Germinal center (tissue), 1 donor: ENCODE measurements at places on chromosomes 5 and 9.
A peak's percentile ranks its signal among the peaks of the same experiment; 100 is the strongest.

DNA sequence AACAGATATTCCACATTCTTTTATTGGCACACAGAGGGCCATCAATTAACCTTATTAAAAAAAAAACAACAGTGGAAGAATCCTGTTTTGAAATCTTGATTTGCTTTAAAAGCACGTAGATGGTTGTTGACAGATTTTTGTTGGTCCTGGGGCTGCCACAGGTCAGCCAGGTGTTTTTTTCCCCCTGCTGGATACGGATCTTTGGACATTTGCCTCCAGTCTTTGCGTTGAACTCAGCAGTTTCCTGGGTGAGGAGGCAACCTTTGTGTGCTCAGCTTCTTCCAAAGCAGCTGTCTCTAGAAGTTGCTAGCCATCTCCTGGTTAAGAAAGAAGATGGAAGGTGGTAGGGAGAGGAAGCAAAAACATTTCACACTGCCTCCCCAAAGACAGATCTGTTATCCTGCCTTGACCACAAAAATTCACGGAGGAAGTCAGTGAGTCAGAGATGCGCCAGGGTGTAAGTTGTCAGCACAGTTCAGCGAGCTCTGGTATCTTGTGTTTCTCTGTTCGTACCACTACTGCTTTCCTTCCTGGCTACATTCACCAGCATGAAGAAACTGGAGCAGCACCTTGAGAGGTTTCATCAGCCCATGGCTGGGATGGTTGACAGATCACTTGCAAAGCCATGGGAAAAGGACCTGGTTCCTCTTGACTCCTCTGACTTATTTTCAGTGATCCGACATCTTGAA, 207.3 kb downstream of the ARHGAP26 start:
- DNase-seq: no peak

- DNase-seq: no peak
Measured at GRCh38 chr9:80648336-80648735, 1041.0 kb downstream of the TLE1 start.

DNA sequence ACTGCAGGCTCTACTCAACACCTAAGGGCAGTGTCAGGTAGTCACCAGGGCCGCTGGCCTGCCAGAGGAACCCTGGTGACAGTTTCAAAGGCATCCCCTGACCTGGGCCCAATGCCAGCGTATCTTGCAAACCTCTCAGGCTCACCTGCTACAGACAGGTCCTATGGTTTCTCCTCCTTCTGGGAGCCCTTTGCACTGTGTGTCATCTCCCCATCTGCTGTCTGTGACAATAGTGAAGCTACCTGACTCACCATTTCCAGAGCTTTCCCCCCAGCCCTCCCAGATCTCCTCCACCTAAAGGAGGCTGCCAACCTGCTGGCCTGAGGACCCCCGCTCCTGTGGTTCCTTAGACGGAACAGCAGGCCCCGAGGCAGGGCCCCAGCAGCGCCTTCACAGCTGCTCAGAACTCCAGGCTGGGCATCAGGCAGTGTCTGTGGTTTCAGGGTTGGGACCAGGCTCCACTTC, 203.1 kb downstream of the FSTL4 start:
- DNase-seq: no peak

DNA sequence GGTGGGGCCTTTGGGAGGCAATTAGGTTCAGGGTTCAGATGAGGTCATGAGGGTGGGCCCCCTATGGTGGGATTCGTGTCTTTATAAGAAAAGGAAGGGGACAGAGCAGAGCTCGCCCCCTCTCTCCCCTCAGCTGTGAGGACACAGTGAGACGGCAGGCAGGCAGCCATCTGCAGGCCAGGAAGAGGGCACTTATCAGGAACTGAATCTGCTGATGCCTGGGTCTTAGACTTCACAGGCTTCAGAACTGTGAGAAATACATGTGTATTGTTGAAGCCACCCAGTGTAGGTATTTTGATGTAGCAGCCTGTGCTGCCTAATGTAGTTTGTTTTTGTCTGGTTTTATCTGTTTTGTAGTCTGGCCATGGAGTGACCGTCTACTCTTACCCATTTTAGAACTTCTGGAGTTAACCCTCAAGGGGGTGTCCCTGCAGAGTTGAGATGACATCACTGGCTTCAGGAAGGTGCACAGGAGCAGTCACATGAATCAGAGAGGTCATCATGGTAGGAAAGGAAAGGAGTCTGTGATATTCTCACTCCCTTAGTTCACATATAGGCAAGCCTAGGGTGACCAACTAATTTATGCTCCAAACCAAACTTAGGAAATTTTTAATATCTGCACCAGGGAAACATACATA, 71.0 kb downstream of the LRRC70 start:
- DNase-seq: no peak

DNA sequence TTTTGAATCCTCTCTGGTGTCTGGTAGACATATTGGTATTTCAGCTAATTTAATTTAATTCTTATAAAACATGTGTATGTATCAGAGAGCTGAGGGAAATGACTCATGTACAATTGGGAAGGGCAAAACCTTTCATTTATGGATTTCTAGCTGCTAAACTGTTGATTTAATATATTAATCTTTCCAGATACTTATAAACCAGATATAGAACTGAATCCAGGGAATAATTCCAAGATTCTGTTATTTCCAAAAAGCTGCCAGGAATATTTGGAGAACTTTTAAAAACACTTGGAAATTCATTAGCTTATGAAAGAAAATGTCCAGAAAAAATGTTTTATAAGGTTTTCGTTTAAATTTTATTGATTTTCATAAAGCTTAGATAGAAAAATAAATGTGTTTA, 295.5 kb downstream of the YTHDC2 start:
- no peak for DNase-seq

DNA sequence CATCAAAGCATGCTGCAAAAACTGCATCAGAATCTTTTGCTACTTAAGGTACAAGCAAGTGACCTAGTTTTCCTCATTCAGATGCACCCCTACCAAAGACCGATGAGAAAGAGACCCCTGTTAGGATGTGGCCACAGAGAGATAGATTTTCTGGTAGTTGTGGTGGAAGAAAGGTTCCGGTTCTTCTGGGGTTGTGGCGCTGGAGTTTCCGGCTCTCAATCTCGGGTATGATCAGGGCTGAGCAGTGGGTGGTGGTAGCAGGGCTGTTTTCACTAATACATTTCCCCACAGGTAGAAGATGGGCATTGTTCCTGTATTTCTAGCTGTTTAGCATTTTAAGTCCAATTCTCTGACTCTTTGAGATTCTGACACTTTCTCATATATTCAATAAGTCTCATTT, 58.4 kb downstream of the PCSK1 start:
- no peak for DNase-seq

GRCh38 chr5:149161850-149162249, 20.6 kb downstream of the ABLIM3 start:
- DNase-seq: no peak

DNA sequence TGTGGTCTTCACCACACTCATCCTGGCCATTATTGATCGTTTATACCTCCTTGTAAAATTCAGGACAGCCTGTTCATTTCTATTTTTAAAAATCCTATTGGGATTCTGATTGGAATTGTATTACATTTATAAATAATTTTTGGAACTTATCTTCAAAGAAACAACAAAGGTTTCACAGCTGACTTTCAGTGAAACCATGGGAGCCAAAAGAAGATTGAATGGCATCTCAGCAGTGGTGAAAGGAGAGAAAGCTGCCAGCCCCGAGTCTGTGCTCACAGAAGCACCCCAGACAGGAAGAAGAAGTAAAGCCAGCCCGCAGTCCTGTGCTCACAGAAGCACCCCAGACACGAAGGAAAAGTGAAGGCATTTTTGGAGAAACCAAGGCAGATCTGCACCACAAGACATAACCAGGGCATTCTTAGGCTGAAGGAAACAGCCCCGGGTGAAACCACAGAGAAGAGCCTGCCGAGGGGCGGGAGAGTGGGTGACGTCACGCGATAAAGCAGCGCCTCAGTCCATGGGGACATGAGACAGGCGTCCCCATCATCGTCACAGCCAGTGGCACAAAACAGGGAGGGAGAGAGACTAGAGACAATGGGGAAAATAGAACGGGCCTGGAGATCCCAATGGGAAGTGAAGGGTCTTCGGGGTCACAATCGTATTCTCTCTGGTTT, 42.5 kb upstream of the SLC9A3 start:
- DNase-seq: no peak

DNA sequence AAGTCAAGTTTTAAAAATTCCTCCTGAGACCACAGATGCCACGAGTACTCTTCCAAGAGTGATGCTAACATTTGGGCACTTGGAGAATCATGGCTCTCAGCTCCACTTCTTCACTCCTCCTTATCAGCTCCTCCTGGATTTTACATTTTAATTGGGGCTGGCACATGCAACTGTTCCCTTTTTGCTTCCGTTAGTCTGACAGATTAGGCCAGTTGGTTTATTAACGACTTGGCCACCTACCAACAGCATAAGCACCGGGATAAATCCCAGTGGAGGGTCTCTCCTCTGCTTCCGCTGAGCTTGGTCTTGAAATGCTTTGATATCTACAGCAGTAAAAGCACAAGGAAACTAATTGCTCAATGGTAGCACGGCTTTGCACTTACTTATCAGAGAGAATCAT, 134.6 kb upstream of the RASEF start:
- no peak for DNase-seq

DNA sequence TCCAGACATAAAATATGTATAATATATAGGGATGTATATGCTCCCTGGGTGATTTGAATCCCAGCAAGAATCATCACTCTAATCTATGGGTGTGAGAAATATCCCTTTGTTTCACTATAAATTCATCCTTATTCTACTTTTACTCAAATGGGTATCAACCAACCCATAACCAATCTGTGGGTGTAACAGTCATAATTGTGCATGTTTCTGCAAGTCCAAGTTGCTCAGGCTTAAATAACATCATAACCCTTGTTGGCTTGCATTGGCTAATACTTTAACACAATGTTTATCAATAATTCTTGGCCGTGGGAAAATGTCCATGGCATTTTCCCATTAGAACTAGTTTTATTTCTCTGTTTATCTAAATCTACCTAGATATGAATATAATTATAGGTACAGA, 530.5 kb upstream of the TLE4 start:
- no peak for DNase-seq

GRCh38 chr5:5380298-5380697, 42.2 kb upstream of the ICE1 start:
- DNase-seq: no peak

GRCh38 chr9:125183054-125183453, 6.5 kb downstream of the PPP6C start:
- DNase-seq: no peak

DNA sequence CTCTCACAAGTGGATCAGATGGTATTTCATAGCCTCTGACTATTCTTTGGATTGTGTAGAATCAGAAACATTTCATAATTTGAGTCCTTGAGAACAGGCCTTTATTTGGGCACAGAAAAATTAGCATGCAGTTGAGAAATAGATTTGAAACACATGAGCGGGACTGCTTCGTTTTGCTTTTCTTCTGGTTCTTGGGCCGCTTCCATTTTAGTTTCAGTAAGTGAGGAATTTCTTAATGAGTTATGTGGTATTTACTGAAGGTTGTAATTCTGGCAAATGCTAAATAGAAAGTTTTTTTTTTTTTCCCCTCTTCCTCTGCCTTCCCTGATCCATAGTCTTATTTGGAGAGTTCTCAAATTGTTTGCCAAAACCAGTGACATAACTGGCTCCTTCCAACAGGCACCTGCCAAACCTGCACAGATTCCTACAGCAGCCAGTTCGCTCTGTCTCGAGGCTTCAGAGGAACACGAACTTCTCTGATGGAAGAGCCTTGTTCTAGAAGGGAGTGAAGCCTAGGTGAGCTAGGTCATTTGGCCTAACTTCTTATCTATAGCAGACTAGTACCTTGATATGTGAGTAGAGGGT, 71.2 kb upstream of the SLC28A3 start:
- DNase-seq: no peak

GRCh38 chr5:119290161-119290569, 65.7 kb upstream of the TNFAIP8 start:
- peak; percentile 29 for DNase-seq

- no peak for DNase-seq
Measured at GRCh38 chr9:13648676-13649075, 369.2 kb upstream of the MPDZ start.

GRCh38 chr5:14767735-14768507, 103.4 kb downstream of the OTULIN start:
- DNase-seq: no peak

- no peak for DNase-seq
Measured at GRCh38 chr9:86902176-86902575, 45.1 kb downstream of the GAS1 start.

DNA sequence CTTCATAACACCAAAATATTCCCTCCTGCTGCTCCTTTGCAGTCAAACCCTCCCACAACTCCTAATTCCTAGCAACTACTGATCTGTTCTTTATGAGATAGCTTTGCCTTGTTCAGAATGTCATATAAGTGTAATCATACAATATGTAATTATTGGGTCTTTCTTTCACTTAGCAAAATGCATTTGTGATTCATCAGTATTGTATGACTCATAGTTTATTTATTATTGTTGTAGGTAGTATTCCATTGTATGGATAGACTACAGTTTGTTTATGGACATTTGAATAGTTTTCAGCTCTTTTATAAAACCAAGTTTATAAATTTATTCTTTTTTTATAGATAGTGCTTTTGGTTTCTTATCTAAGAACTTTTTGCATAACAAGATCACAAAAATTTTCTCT, 468.2 kb upstream of the KIF2A start:
- DNase-seq: no peak

GRCh38 chr9:109907400-109907799, 127.4 kb downstream of the PALM2AKAP2 start:
- DNase-seq: no peak

DNA sequence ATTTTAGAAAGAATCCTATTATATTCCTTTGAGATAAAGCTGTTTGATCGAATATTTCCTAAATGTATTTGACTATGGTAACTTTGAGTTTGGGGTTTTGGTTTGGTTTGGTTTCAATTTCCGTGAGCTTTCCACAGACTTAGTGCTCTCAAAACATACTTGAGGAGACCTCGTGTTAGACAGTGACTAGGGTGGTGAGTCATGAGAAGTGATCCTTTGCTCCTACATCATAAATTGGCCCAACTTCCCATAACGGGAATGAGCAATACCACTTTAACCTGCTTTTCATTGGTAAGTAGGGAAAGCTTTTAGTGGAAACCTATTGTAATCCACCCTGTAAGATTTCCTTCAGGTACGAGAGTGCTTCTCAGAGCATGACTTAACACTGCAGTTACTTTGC, 3.8 kb upstream of the RASEF start:
- DNase-seq: no peak

- DNase-seq: no peak
Measured at GRCh38 chr5:142512043-142513042, 173.5 kb downstream of the FGF1 start.
